ENCODE measurements at places on chromosomes 2 and 18. TPM values are rescaled to one million over a fixed set of nuclear protein-coding genes. Genes with fewer than 3 reads are reported as not detected.

CFAP65 gene
- not detected for total RNA-seq

DAW1 gene
- total RNA-seq, result 0.26 TPM

TNFAIP6 gene
- total RNA-seq, result 2.6 TPM

FHOD3 gene
- 8.8 TPM for total RNA-seq

CAPN14 gene
- 35.1 TPM for total RNA-seq

GRP gene
- not detected for total RNA-seq

ALPI gene
- not detected for total RNA-seq

CSRNP3 gene
- total RNA-seq, result 0.26 TPM

GALNT13 gene
- 1.3 TPM for total RNA-seq

SERPINB12 gene
- 1.4 TPM for total RNA-seq

MAP3K19 gene
- total RNA-seq, result not detected

VIT gene
- not detected for total RNA-seq

RFX8 gene
- not detected for total RNA-seq

NCOA1 gene
- 3.4 TPM for total RNA-seq

CHN1 gene
- 2.6 TPM for total RNA-seq

CASP10 gene
- 2.6 TPM for total RNA-seq

VWA3B gene
- total RNA-seq, result not detected

DYNAP gene
- total RNA-seq, result not detected

VIL1 gene
- total RNA-seq, result not detected

MYO7B gene
- not detected for total RNA-seq

- peak; percentile 19 for DNase-seq
These were observed 111.6 kb upstream of the DNMT3A start for GRCh38 chr2:25453199-25453905.

DNA sequence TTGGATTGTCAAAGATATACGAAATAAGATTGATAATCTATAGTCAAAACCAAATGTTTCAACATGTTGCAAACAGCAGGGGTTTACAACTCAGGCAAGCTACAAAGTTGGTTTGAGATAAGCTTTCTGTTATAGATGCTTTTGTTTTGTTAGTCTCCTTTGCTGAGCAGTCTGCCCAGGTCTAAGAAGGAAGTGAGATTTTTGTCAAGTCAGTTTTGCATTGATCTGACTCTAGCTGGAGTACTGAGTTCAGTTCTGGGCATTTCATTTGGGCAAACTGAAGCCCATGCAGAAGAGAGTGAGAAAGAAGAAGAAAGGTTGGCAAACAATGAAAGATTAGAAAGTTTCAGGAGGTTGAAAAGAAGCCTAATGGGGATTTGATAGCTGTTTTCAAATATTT is 983.0 kb upstream of the SLC39A10 start:
- no peak for DNase-seq

- no peak for DNase-seq
These were observed 251.7 kb upstream of the HNRNPA3 start for GRCh38 chr2:176960736-176961520.

GRCh38 chr18:45860492-45860891 is 35.0 kb downstream of the SIGLEC15 start:
- no peak for DNase-seq

DNA sequence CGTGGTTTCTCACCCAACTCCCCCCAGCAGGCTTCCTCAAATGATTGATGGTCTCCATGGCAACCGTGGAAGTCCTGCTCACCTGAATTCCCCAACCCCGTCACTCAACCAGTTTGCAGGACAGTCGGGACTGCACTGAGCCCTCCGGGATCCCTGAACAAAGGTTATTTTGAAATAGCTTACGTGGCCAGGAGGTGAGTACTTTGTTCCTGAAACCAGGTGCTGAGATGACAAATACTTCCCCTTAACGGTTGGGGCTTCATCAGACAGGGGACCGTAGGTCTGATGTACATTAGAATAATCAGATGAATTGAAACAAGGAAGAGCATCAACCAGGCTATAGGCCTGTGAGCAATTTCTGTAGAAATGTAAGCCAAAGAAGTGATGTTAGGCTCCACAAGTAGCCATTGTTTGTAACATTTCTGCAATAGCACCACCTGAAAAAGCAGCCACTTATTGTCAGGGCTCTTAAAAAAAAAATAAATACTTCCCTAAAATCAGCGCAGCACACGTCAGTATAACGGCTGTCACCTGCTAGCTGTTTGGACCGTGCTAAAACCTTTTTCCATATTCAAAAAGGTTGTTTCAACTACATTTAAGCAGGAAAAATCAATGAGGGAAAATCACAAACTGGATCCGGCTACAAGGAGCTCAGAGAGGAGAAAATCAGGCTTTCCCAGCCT is 206.4 kb upstream of the ID2 start:
- peak; percentile 31 for DNase-seq

- no peak for DNase-seq
These were observed 279.0 kb downstream of the AFF3 start for GRCh38 chr2:99863236-99863902.

- no peak for DNase-seq
These were observed 315.6 kb downstream of the SETBP1 start for GRCh38 chr18:44996261-44996660.

GRCh38 chr2:86082756-86083155 is 22.9 kb downstream of the POLR1A start:
- DNase-seq, result no peak

DNA sequence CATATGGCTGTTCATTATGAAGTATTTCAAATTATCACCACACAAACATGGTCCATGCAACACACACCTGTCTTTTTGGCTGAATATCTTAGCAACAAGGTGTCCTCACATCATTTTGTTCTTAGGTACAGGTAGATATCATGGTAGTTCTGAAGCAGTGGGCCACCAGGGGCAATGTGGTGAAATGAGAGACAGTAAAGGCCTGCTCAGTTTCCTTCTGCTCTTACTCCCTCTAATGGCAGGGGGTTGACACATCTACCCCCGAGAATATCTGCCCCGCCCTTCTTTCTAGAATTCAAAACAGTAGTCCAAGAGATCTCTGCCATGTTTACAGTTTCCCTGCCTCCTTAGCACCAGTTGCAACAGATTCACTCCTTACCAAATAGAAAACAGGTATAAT is 147.0 kb upstream of the KLHL14 start:
- peak; percentile 49 for DNase-seq

GRCh38 chr2:135773917-135774316 is 32.3 kb downstream of the UBXN4 start:
- DNase-seq, result peak; percentile 71

- DNase-seq, result no peak
These were observed 53.3 kb upstream of the AP1S3 start for GRCh38 chr2:223890721-223891120.

- no peak for DNase-seq
These were observed 258 bp downstream of the MGAT4A start for GRCh38 chr2:98730707-98731040.

DNA sequence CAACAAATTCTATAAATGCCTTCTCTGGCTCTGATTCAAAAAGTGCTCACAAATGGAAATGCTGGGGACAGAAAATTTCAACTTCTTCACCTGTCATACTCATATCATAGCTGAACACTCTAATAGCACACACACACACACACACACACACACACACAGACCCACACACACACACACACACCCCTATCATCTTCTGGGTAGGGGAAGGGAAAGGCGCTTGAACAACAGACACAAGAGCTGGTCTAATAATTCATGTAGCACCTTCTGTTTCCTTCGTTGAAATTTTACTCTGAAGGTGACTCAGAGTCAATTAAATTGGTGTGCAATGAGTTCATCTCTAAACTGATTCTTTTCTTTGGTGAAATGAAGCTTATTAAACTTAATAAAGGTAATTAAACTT is 32.9 kb downstream of the CD28 start:
- no peak for DNase-seq

DNA sequence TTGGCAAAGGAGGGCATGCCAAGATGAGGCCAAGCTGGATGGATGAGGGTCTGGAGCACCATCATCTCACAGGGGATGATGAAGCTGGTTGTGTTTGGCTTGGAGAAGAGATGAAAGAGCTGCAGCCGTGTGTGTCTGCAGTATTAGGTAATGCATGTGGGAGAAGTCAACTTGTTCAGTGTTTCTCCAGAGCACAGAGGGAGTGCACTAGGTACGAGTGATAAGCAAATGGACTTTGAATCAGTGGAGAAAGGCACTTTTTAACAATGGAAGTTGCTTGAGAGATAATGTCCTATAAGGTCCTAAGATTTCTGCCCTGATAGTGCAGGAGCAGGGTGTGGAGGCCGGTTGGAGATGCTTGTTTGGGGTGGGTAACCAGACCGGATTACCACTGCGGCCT is 36.0 kb downstream of the SLC14A2 start:
- no peak for DNase-seq

DNA sequence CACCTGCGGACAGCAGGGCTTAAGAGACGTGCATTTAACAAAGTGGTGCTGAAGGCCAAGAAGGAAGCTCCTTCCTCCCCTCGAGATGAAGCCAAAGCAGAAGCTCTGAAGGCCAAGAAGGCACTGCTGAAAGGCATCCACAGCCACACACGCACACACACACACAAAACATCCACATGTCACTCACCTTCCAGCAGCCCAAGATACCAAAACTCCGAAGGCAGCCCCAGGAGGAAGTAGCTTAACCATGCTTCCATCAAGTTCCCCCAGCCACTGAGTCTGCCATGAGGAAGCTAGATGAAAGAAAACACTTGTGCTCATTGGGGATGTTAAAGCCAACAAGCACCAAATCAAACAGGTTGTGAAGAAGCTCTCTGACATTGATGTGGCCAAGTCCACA is 175.7 kb upstream of the POU3F3 start:
- no peak for DNase-seq

DNA sequence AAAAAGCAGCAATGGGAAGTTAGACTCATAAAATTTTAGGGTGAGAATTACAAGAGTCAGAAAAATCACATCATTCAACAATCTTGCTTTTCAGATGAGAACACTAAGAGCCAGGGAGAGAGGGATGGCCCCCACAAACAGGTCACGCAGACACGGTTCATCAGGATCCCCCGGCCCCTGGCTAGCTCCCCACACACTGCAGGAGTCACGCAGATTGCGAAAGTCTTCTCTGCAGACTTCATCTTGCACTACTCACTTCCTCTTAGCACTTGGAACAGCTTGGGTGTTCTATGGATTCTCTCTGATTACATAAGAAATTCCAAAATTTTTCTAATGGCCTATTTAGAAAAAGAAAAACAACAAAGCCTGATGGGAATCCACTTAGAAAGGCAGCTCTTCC is 21.6 kb upstream of the SULT1C2 start:
- peak; percentile 71 for DNase-seq

- DNase-seq, result no peak
These were observed 972 bp downstream of the RSAD2 start for GRCh38 chr2:6878549-6878948.

- peak; percentile 3 for DNase-seq
These were observed 29.1 kb upstream of the ALK start for GRCh38 chr2:29950481-29950880.

- no peak for DNase-seq
These were observed 187.5 kb downstream of the TWIST2 start for GRCh38 chr2:239035361-239035814.

- DNase-seq, result no peak
These were observed 30.7 kb downstream of the BAZ2B start for GRCh38 chr2:159585622-159586021.

GRCh38 chr18:69220529-69220928 is 180.2 kb upstream of the DOK6 start:
- DNase-seq, result no peak

GRCh38 chr18:59202258-59202820 is 17.6 kb upstream of the GRP start:
- DNase-seq, result no peak

All from bronchial epithelial cell (primary cell).